ENCODE measurements at places on chromosomes 4 and X. TPM values are rescaled to one million over a fixed set of nuclear protein-coding genes. Genes with fewer than 3 reads are reported as not detected.

GRCh38 chr4:90474484-90474883, 347.3 kb downstream of the CCSER1 start:
- no peak for DNase-seq

Gene SUPT20HL1
- not detected for total RNA-seq

Gene AWAT2
- total RNA-seq = not detected

DNA sequence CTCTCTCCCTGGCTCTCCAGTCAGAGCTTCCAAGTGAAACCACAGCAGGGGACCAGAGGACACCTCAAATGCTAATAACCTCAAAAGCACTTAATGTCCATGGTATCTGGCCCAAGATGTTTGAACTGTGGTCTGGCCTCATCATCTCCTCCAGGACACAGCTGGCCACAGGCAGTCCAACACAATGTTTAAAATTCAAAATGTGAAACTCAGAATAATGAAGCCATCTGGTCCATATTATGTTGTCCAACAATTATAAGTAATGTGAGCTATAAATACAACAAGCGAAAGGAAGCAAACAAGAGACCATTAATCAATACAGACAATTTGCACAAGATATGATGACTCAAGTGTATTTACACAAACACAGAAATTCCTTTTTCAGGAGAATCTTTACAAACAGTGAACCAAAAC, 90.7 kb upstream of the S100G start:
- no peak for DNase-seq

Gene GPR173
- total RNA-seq = 12.6 TPM

Gene CCDC120
- 8.5 TPM for total RNA-seq

DNA sequence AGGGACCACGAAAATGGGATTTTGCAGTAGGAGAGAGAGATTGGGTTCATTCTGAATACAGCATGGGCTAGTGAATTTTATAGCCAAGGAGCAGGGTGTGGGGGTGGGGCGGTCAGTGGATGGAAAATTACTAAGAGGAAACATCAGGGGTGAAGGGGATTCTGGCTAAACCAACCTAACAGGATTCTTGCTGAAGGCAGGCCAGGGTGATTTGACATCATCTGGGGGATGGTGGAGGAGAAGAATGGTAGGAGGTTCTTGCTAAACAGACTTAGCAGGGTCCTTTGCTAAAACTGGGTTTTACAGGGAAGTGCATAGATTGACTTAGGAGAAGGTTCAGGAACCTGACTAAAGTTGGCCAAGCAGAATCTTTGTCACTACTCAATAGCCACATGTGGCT, 91.9 kb downstream of the DNAAF6 start:
- no peak for DNase-seq

Gene RHOH
- not detected for total RNA-seq

Gene GPR143
- total RNA-seq = not detected

Gene VEGFC
- total RNA-seq = 14.7 TPM

GRCh38 chr4:184844742-184845141, 19.0 kb upstream of the ACSL1 start:
- peak; percentile 34 for DNase-seq

GRCh38 chr4:34814266-34814665, 1430.0 kb downstream of the ARAP2 start:
- no peak for DNase-seq

Gene PPARGC1A
- total RNA-seq = 10.2 TPM

DNA sequence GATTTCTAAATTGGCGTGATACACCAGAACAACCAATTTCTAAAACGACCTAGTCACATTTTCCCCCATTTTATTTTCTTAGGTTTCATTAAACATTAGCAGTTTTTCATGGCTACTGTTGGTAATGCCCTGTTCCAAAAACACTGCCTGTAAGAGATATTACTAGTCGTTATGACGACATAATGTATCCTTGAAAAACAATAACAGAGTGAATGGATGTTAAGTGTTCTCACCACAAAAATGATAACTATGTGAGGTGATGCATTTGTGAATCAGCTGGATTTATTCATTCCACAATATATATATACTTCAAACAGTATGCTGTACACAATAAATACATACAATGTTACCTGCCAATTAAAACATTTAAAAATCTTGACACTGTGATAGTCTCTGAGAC, 1147.6 kb upstream of the PCDH10 start:
- DNase-seq = no peak
